ENCODE measurements at places on chromosomes 5 and 9. TPM values are rescaled to one million over a fixed set of nuclear protein-coding genes. Genes with fewer than 3 reads are reported as not detected.

- no peak for ATAC-seq
These were observed 58.7 kb downstream of the RXRA start for GRCh38 chr9:134384811-134385479.

DNA sequence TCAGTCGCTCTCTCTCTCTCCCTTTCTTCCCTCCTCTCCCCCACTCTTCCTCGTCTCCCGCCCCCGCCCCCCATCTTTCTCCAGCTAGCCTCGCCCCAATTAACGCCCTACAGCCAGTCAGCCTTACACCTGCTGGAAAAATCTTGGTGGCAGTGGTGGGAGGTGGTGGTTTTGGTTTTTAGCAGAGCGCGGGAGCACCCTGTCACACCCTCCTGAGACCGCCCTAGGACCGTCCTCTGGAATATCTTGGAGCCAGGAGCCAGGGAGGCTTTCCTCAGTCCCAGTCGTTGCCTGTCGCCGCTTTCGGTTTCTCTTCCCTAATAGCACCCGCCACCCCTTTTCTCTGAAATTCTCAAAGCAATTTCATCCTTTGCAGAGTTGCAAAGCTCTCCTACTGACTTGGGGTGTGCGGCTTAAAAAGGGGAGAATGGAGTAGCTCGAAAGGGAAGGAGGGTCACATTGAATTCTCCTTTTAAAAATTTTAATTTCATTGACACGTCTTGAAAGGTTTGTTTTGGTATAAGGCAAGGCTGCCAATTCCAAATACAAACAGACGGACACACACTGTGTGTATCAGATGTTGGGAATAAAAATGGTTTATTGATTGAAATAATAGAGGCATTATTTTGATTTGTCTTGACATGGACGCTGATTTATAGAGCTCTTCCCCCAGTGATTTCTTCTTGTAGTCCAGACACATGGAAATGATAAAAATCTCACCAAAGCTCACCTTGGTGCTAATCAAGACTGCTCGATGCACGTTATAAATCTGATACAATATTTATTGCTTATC, 301.3 kb downstream of the PARP8 start:
- ATAC-seq: peak; percentile 21

DNA sequence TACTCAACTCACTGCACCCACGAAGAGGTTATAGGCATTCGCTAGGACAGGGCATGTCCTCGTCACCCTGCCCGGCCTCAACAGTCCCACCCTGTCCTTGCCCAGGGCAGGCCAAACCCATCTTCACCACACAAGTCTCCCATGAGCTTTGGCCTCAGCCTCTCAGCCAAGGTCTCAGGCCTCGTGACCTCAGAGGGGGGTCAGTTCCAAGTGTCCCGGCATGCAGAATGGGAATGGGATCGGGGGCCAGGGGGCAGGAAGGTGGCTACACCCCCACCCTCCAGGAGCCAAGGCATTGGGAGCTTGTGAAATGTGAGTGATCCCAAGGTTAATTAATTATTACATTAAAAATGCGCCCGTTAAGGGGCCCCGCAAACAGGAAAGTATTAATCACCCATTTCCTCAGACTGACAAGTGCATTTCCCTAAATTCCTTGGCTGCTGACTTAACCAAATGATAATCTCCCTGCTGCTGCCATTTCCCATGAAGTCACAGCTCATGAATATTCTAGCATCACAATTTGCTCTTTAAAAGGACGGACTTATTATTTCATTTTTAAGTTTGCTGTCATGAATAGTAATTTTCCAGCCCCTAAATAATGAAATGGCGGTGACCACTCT, 8.0 kb upstream of the UBAC1 start:
- ATAC-seq: no peak

DNA sequence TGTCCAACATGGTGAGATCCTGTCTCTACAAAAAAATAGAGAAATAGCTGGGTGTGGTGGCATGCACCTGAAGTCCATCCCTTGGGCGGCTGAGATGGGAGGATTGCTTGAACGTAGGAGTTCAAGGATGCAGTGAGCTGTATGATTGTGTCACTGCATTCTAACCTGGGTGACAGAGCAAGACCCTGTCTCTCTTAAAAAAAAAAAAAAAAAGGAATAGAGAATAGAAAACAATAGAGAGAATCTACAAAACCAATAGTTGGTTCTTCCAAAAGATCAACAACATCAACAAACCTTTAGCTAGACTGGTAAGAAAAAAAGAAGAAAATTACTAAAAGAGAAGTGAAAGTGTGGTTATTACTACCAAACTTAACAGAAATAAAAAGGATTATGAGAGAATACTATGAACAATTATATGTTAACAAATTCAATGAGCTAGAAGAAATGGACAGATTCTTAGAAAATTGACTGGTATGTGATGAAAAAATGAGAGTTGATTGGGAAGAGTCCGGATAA, 8.1 kb upstream of the SLC38A9 start:
- ATAC-seq: no peak

DNA sequence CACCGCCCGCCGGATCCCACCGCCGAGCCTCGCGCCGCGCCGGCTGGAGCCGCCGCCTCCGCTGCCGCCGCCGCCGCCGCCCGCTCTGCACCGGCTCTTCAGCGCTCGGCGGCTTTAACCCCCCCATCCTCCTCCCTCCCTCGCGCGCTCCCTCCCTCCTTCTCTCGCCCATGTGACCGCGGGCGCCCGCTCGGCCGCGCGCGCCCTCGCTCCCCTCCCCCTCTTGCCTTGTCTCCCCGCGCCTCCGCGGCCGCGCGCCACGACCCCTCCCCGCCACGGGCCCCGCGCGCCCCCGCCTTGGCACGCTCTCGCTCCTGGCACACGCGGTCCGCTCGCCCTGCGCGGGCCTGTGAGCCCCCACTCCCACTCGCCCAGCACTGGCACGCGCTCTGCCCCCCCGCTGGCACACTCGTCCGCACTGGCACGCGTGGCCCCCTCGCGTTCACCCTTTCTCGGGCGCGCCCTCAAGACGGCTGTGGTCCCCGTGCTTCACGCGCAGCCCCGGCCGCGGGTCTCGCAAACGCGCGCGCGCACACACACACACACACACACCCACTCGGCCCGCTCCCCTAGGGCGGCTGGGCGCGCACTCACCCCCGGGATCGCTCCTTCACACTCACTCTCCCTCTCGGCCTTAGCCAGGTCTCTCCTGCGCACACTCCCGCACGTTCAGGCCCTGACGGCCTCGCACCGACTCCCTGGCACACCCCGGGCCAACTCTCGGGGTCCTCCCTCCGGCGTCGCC, at the start of gene CNTFR:
CNTFR (minus strand) TSS at position 89 of the 745 bp plus-strand sequence. CDS start 20,743 bp downstream, outside the sequence.
- ATAC-seq: no peak

PCSK5 gene
- 1.6 TPM for total RNA-seq

DNA sequence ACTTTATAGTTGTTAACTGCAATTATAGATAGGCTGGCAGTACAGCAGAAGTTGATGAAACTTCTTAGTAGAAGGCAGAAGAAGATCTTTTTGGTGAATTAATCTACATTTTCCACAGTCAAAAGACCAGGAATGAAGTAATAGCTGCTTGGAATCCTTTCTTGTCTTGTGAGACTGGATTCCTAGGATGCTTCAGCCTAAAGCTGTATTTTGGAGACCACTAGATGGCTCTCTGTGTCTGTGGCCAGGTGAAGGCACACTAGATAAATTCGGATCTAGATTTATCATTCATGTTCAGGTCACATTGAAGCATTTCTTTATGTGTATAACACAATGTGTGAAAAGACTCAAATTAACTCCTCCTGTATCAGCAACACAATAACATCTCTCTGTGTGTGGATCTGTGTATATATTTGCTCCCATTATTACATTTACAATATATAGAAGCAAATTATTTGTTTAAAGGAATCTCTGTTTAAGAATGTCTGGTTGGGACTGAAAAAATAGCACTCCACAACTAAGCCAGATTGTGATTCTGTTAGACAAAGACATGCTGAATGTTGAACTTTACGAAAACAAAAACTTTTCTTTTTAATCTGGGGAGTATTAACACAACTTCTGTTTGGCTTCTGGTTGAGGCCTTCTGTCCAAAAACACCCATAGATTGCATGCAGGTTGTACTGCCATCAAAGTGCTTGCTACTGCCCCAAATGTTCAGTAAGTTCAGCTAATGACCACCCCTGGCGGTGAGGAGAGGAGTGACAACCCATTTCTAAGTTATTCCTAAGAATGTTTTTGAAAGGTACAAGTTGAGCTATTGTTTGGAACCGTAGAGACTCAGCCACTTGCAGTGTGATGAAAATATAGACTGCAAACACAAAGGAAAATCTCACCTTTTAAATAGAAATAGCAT, 10.6 kb downstream of the GRIN3A start:
- no peak for ATAC-seq

- ATAC-seq: no peak
These were observed 163.3 kb upstream of the LHFPL2 start for GRCh38 chr5:78811866-78812265.

DNA sequence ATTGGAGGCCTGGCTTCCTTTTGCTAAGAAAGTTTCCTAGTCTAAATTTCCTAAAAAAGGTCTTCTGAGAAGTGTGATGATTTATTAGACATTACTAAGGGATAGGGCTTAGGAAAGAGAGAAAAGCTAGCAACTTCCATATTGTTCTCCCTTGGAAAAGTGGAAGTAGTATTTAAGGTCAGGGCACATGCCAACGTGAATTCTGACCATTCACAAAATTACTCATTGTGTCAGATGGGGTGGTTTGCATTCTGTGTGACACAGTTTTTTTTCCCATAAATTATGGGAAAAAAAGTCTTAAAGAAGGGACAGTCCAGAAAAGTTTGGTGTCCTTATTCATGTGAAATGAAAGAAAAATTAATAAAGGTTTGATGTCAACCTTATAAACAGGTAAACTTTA, 110.0 kb upstream of the ARRDC3 start:
- ATAC-seq: no peak

- ATAC-seq: peak; percentile 93
These were observed at the start of gene ACER2 for GRCh38 chr9:19408693-19409400. ACER2 (plus strand) TSS chr9:19409009; CDS start chr9:19409085, 76 bp downstream.

DNA sequence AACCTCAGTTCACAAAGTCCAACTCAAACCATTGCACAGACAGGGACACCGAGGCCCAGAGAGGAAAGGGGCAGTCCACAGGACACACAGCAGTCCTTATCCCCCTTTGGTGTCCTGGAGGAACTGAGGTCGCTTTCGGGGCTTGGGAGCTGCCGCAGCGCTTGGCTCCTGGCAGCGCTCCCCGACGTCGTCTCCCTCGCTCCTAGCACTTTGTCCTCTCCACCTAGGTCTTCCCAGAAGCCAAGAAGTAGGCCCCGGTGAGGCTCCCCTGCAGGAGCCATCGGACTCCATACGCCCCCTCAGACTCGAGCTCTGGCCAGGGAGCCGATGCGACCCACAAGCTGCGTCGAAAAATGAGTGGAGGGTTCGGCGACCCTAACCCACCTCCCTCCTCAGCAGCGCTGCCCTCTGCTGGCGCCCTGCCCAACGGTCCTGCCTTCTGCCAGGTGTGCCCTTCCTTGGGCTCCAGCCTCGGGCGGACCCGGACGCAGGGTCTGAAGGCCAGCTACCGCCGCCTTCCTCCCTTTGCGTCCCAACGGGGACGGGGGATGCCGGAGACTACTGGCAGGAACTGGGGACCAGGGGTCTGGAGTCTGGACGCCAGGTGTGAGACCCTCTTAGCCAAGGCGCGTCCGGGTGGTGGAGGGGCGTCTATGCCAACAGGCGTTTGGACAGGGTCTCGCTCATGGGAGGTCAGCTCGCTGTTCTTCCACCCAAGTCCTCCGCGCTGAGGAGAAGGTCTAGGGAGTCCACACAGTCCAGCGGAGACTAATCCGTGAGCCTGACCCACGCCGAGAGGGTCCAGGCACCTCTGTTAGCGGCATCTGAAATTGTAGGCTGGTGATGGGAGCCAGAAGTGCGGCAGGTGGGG, 2.1 kb upstream of the PRDM12 start:
- ATAC-seq: no peak

NEUROG1 gene
- total RNA-seq: not detected
